Esophagus muscularis mucosa (tissue), 4 donors: ENCODE measurements at places on chromosomes 6 and 20. TPM values are rescaled to one million over a fixed set of nuclear protein-coding genes. Genes with fewer than 3 reads are reported as not detected.

DNA sequence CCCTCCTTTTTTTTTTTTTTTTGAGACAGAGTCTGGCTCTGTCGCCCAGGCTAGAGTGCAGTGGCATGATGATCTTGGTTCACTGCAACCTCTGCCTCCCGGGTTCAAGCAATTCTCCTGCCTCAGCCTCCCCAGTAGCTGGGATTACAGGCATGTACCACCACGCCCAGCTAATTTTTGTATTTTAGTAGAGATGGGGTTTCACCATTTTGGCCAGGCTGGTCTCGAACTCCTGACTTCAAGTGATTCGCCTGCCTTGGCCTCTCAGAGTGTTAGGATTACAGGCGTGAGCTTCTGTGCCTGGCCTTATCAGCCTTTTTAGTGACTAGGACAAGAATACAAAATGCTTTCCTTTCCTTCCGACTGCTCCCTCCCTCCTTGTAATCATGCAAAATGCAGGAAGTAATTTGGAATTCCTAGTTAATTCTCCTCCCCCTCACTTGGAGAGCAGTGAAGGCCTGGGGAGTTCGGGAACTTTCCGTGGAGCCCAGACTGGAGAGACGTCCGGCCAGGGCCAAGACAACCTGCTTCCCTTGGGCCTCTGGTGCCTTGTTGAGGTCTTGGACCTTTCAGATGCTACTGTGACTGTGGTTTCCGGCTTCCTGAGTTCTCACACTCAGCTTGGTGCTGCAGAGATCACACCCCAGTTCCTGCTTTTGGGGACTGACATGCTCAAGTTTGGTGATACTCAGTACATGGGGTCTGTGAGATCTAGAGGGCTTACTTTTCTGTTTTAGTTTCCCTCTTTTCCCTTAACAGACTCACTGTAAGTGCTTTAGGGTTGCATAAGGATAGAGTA is 3.9 kb upstream of the PHF20 start:
- H3K4me3 ChIP-seq: no peak overlapping the region
- H3K27me3 ChIP-seq: no peaks in the 10 kb centered on the region
- DNase-seq: no peak
- peak overlapping the region; percentile 84 for H3K27ac ChIP-seq
- H3K36me3 ChIP-seq: no peaks in the 10 kb centered on the region

DNA sequence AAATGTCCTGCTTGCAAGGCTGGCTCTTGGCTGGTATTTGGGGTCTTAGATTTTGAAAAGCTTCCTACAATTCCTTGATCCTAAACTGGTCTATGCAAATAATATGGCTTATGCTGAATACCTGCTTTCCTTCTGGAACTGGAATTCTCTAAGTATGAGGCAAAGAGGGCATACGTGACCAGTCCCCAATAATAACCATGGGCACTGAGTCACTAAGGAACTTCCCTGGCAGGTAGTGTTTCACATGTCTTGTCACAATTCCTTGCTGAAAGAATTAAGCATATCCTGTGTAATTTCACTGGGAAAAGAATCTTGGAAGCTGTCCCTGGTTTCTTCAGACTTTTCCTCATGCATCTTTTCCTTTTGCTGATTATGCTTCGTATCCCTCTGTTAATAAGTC is 106.5 kb downstream of the MMS22L start:
- no peaks in the 10 kb centered on the region for H3K4me1 ChIP-seq
- H3K36me3 ChIP-seq: peaks cover 15% of the 10 kb centered on the region
- H3K27me3 ChIP-seq: no peaks in the 10 kb centered on the region
- DNase-seq: no peak
- H3K27ac ChIP-seq: no peak overlapping the region
- H3K4me3 ChIP-seq: no peak overlapping the region

DNA sequence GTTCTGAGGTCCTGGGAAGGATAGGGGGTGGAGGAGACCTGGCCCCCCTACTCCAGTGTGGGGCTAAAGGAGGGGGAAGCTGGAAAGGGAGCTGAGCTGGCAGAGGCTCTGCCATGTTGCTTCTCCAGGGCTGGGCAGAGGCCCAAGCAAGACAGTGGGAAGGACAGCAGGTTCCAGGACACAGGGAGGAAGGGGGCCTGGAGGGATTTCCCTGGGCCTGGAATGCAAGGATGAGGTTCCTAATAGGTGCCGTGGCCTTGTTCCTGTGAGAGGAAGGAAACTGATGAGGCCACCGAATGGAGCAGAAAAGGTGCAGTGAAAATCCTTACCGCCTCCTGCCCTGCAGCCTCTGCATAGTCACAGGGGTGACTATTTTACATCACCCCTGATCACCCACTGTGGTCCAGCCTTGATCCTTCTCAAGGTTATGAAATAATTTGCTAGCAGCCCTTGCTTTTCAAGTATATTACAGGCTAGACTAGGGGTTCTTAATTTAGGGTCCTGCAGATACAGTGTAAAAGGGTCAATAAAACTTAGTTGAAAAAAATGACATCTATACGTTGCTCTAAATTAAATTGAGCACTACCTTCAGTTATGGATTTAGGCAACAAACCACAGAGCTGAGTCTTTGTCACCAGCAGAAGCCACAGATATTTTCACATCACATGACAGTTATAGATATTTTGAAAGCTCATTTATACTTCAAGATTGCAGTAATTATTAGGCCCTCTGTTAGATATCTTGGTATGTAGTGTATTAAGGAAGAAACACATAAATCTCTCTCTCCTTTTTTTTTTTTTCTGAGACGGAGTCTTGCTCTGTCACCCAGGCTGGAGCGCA is 45.7 kb upstream of the RNF24 start:
- no peaks in the 10 kb centered on the region for H3K36me3 ChIP-seq
- DNase-seq: no peak
- no peaks in the 10 kb centered on the region for H3K27me3 ChIP-seq
- H3K4me3 ChIP-seq: no peak overlapping the region
- H3K4me1 ChIP-seq: peaks cover 36% of the 10 kb centered on the region
- no peak overlapping the region for H3K27ac ChIP-seq

GRCh38 chr20:23042270-23042669 is 7.2 kb downstream of the SSTR4 start:
- no peak for DNase-seq
- peaks cover 29% of the 10 kb centered on the region for H3K4me1 ChIP-seq
- H3K27me3 ChIP-seq: no peaks in the 10 kb centered on the region
- H3K4me3 ChIP-seq: no peak overlapping the region
- no peaks in the 10 kb centered on the region for H3K36me3 ChIP-seq

- no peaks in the 10 kb centered on the region for H3K4me1 ChIP-seq
- H3K27me3 ChIP-seq: no peaks in the 10 kb centered on the region
- H3K27ac ChIP-seq: no peak overlapping the region
- no peaks in the 10 kb centered on the region for H3K36me3 ChIP-seq
- no peak overlapping the region for H3K4me3 ChIP-seq
Observed at GRCh38 chr6:134596191-134596590, 278.3 kb upstream of the SGK1 start.

GRCh38 chr6:108589244-108589791 is 28.6 kb downstream of the FOXO3 start:
- H3K4me3 ChIP-seq: peak overlapping the region; percentile 36
- no peaks in the 10 kb centered on the region for H3K27me3 ChIP-seq
- peak; percentile 94 for DNase-seq
- H3K27ac ChIP-seq: peak overlapping the region; percentile 84

- H3K4me3 ChIP-seq: peak overlapping the region; percentile 39
- H3K4me1 ChIP-seq: peaks cover 20% of the 10 kb centered on the region
- no peaks in the 10 kb centered on the region for H3K36me3 ChIP-seq
- H3K27ac ChIP-seq: no peak overlapping the region
- no peaks in the 10 kb centered on the region for H3K27me3 ChIP-seq
- no peak for DNase-seq
Observed at GRCh38 chr6:163260111-163260895, 154.2 kb upstream of the QKI start.

GRCh38 chr6:163001330-163001729 is 273.6 kb downstream of the PACRG start:
- H3K27me3 ChIP-seq: no peaks in the 10 kb centered on the region
- no peaks in the 10 kb centered on the region for H3K36me3 ChIP-seq
- H3K4me1 ChIP-seq: no peaks in the 10 kb centered on the region
- DNase-seq: no peak
- H3K27ac ChIP-seq: no peak overlapping the region
- no peak overlapping the region for H3K4me3 ChIP-seq

DNA sequence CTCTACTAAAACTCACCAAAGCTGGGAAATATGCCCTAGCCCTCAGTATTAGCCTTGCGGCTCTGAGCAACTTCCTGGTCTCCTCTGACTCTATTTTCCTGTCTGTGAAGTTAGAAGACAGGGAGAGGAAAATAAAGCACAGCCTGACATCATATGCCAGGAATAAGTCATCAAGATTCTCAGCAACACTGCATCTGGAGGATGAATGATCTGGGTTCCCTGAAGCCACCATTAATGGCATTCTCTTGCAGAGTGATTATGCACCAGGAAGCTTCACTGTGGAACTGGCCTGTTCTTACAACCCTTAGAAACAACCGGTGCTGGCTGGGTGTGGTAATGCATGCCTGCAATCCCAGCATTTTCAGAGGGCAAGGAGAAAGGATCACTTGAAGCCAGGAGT is 12.4 kb downstream of the ADGRF5 start:
- no peak for DNase-seq
- H3K27ac ChIP-seq: no peak overlapping the region
- H3K4me3 ChIP-seq: no peak overlapping the region
- no peaks in the 10 kb centered on the region for H3K27me3 ChIP-seq
- no peaks in the 10 kb centered on the region for H3K4me1 ChIP-seq

- peak overlapping the region; percentile 49 for H3K27ac ChIP-seq
- no peaks in the 10 kb centered on the region for H3K27me3 ChIP-seq
- no peak for DNase-seq
- no peak overlapping the region for H3K4me3 ChIP-seq
- H3K36me3 ChIP-seq: peaks cover 81% of the 10 kb centered on the region
Observed at GRCh38 chr20:3313683-3314065, 74.7 kb upstream of the SLC4A11 start.

GRCh38 chr6:139323511-139324300 is 31.9 kb upstream of the TXLNB start:
- no peaks in the 10 kb centered on the region for H3K36me3 ChIP-seq
- no peaks in the 10 kb centered on the region for H3K4me1 ChIP-seq
- H3K4me3 ChIP-seq: peak overlapping the region; percentile 8
- DNase-seq: peak; percentile 94
- H3K27ac ChIP-seq: no peak overlapping the region

DNA sequence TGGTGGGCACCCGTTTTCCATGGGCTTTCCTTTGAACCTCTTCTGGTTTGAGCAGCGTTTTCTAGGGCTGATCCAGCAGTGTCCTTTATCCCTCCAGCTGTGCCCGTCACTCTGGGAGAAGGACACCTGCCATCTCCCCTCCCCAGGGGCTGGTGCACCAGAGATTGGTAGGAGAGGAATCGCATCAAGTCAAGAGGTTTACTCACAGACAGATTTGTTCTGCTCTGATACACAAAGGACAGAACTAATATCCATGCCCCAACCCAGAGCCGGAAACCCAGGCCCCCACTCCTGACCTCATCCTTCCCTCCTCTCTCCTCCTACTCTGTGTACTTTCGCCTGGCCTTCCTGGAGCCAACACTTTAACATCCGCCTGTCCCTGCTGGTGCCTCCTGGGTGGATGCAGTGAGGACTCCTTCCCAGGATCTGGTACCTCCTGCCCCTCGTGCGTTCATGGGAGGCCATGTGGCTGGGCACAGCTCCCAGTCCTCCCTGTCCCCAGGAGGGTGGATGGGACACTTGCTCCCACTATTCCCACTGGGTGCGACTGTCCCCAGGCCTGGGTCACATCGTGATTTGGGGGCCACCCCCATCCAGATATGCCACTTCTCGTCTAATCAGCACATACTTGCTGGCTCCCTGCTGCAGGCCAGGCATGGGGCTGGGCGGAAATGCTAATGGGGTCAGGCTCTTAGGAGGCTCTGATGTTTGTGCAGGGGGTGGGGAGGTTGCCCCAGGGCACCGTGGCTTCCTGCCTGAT is 286.3 kb downstream of the CDH4 start:
- H3K36me3 ChIP-seq: no peaks in the 10 kb centered on the region
- no peak for DNase-seq
- no peaks in the 10 kb centered on the region for H3K27me3 ChIP-seq
- no peak overlapping the region for H3K27ac ChIP-seq
- H3K4me1 ChIP-seq: no peaks in the 10 kb centered on the region
- H3K4me3 ChIP-seq: no peak overlapping the region

GRCh38 chr6:98944598-98945081 is 3.1 kb downstream of the FBXL4 start:
- no peaks in the 10 kb centered on the region for H3K36me3 ChIP-seq
- no peaks in the 10 kb centered on the region for H3K27me3 ChIP-seq
- no peak for DNase-seq
- H3K4me1 ChIP-seq: peaks cover 33% of the 10 kb centered on the region
- H3K27ac ChIP-seq: no peak overlapping the region

DNA sequence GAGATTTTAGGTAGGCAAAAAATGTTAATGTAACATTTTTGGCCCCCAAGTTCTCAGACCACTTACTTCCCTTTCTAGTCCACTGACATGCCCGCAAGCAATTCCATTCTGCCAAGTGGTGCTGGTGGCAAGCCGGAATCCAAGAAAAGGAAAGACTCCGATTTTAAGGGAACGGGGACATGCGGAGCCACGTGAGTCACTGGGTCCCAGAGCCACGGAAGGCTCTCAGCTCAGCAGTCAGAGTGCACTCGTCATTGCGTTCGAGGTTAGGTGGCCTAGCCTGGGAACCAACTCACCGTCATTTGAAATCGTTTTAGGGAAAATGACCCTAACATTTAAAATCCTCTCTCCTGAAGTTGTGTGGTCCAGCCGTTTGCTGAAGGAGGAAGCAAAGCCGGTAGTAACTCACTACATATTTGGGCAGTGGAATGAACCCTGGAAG is 711 bp upstream of the SIRT5 start:
- H3K27ac ChIP-seq: peak overlapping the region; percentile 96
- no peak for DNase-seq
- H3K27me3 ChIP-seq: no peaks in the 10 kb centered on the region
- H3K36me3 ChIP-seq: no peaks in the 10 kb centered on the region
- H3K4me3 ChIP-seq: peak overlapping the region; percentile 74
- peaks cover 13% of the 10 kb centered on the region for H3K4me1 ChIP-seq

Gene KCNG1
- total RNA-seq: 0.63 TPM

Gene ERVFRD-1
- 0.11 TPM for total RNA-seq

Gene VWA7
- 0.45 TPM for total RNA-seq

Gene MAFB
- total RNA-seq: 77.5 TPM

Gene RIPOR2
- total RNA-seq: 4.4 TPM

Gene NFYA
- 11.4 TPM for total RNA-seq

Gene DDO
- 0.29 TPM for total RNA-seq

Gene SLC35D3
- total RNA-seq: not detected

Gene CDH22
- 0.69 TPM for total RNA-seq
